ENCODE measurements at places on chromosomes 5 and 9.

DNA sequence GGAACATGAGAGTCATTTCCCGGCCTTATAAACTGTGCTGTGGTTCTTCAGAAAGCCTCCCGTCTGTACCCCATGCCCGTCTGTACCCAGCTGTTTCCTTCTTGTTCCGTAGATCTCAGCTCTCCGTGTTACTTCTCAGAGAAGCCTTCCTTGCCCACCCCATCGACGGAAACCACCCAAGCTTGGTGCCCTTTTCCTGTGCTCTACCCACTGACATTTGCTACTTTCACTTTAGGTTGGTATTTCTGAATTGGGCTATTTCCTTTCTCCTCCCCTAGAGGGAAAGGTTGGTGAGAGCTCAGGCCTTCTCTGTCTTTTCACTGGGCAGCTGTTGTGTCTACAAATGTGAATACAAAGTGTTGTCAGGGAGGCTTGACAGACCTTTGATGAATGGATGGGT, 764.5 kb upstream of the ADAMTS16 start:
- no peak for DNase-seq

GRCh38 chr5:159576902-159577301, 246.6 kb upstream of the IL12B start:
- no peak for DNase-seq

DNA sequence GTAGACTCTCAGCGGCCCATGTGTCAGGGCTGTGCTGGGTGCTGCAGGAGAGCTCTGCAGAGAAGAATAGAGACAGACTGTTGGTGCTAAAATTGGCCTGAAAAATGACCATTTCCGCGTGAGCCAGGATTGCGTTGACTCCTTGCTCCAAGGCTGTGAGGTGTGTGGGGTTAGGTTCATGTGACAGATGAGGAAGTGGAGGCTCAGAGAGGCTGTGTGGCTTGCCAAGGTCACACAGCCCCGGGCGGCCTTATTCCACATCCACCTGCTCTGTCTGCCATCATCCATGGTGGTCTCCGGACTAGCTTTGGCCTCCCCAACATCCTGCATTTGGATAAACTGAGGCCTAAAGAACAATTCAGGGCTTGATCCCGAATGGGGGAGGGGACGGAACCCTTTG, 15.2 kb downstream of the NEK6 start:
- no peak for DNase-seq

DNA sequence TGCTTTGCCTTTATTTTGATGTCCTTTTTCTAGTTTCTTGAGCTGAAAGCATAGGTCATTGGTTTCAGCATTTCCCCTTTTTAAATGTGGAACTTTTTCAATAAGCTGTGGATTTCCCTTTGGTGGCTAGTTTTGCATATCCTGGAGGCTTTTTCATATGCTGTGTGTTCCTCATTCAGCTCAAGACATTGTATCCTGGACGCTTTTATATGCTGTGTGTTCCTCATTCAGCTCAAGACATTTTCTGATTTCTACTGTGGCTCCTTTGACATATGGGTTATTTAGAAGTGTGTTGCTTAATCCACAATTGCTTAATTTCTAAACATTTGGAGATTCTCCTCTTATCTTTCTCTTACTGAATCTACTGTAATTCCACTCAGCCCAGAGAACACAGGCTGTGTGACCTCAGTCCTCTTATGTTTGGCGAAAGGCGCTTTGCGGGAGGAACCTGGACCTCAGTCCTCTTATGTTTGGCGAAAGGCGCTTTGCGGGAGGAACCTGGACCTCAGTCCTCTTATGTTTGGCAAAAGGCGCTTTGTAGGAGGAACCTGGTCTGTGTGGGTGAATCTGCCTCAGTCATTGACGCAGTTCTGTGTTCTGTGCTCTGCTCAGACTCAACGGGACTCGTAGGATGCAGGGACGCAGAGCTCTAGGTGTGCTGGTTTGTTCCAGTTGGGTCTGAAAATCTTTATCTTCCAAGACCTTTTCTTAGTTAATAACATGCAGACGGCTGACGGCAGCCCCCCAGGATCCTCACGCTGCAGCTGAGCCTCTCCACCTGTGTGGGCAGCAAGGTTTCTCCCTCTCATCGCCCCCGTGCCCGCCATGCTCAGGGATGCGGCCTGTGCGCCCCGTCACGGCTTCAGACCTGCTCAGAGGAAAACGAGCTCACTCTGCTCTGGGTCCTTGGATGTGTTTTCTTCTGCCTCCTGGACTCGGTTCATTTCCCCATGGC, 6.0 kb upstream of the SLC9A3 start:
- no peak for DNase-seq

DNA sequence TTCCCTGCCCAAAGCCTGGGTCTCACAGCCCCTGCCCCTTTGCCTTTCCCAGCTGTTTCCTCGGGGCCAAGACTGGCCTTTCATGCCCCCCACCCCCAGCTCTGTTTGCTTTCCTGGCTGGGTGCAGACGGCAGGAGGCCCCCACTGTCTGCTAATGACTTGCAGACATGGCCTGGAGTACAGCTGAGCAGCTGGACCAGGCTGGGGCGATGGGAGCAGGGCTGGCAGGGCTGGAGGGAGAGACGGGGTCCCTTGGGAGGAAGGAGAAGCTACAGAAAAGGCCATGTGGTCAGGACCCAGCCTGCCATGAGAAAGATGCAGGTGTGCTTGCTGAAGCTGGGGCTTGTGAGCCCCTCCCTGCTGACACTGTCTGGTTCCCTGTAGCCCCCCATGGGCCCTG, 28.3 kb upstream of the GFPT2 start:
- no peak for DNase-seq

GRCh38 chr9:1794547-1795270, 220.4 kb upstream of the SMARCA2 start:
- peak; percentile 38 for DNase-seq

DNA sequence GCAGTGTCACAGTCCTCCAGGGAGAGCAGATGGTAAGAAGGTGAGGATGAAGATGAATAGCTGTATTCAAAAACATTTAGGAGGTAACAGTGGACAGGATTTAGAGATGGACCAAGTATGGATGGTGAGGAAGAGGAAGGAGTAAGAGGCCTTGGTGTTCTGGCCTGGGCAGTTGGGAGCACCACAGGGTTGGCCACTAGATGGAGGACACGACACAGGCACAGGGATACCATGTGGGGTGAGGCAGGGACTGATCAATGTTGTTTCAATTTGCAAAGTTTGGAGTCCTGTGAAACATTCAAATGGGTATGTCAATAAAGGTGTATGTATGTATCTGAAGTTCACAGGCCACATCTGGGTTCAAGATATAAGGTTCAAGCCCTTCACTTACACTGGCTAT, 141.1 kb upstream of the RASEF start:
- DNase-seq: no peak

DNA sequence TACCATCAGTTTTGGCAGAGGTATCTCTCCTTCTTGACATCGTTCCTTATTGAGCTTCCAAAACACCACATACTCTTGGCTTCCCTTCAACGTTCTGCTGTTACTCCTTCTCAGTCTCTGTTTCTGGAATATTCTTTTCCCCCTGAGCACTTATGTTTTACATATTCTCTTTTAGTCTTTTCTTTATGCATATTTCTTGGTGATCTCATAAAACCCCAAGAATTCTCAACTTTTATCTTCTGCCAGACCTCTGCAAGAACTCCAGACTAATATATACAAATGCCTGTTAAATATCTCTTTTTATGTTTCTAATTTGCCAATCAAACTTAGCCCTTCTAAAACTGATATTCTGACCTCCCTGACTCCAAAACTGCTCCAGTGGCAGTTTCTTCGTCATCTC, 453.4 kb upstream of the CTNND2 start:
- no peak for DNase-seq

DNA sequence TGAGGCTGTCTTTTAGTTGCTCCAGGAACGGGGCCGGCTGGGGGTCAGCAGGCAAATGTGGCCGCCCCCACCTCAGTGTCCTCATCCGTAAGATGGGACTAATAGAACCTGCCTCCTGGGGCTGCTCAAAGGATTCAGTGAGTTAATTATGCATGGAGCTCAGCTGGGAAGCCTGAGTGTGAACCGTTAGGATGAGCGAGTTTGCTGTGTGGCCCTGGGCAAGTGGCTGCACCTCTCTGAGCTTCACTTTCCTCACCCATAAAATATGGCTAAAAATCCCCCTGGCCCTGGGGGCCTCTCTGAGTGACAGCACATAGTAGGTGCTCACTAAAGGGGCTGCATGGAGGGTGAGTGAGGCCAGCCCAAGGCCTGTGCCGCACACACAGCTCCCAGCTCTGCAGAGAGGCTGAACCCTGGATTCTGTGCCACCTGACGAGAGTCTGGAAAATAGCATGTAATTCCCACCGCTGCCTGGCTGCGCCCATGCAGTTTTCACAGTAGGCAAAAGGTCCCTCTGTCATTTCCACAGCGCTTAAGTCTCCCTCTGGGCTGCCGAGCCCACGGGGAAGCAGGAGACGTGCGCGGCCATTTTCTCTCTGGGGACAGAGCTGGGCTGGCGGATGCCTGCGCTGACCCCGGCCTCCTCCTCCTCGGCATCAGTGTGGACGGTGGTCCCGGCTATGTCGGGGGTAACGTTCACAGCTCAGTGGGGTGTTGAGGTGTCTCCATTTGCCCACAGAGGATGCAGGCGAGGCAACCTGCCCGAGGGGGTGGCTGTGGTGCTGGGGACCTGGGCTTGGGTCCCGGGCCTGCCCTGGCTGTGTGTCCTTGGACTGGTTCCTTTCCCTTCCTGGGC, 18.2 kb downstream of the ASS1 start:
- no peak for DNase-seq

DNA sequence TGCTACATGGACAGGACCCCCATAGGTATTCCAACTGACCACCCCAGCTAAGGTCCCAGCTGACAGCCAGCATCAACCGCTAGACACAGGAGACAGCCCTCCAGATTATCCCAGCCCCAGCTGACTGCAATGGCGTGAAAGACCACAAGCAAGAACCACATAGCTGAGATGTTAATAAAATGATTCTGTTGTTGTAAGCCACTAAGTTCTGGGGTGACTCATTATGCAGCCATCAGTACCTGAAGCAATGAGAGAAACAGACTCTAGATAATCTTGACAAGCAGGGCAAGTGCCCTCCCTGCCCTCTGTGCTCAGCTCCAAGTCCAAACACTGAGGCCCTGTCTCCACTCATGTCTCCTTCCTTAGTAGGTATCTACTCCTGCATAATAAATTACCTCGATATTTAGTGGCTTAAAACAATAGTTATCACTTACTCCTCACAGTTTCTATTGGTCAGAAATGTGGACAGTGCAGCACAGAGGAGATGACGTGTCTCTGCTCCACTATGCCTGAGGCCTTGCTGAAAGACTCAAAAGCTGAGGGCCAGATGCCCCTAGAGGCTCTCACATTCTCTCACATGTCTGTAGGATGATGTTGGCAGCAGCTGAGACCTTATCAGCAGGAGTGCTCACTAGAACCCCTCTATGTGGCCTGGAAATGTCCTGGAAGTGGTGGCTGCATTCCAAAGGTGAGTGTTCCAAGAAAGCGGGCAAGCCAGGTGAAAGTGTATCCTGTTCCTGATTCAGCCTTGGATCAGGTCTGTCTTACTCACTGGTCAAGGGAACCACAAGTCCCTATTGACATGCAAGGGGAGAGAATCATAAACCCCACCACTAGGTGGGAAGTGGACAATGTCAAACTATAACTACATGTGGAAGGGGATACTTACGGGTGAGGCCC, 2.5 kb downstream of the MGAT1 start:
- no peak for DNase-seq

DNA sequence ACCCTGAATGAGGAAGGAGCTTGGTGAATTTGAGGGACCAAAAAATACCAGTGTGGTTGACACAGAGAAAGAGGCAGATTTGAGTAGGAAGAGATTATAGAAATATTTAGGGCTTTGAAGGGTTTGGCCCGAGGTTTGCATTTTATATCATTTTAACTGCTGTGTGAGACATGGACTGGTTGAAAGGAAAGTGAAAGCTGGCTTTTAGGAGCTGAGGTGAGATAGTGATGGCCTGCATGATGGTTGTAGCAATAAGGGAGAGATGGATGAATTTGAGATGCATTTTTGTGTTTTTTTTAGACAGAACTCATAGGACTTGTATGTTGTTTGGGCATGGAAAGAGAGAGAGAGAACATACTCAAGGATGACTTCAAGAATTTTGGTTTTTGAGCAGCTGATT, 21.7 kb downstream of the FER start:
- DNase-seq: no peak

- peak; percentile 14 for DNase-seq
Measured at GRCh38 chr9:14806941-14807520, 84.5 kb upstream of the CER1 start.

DNA sequence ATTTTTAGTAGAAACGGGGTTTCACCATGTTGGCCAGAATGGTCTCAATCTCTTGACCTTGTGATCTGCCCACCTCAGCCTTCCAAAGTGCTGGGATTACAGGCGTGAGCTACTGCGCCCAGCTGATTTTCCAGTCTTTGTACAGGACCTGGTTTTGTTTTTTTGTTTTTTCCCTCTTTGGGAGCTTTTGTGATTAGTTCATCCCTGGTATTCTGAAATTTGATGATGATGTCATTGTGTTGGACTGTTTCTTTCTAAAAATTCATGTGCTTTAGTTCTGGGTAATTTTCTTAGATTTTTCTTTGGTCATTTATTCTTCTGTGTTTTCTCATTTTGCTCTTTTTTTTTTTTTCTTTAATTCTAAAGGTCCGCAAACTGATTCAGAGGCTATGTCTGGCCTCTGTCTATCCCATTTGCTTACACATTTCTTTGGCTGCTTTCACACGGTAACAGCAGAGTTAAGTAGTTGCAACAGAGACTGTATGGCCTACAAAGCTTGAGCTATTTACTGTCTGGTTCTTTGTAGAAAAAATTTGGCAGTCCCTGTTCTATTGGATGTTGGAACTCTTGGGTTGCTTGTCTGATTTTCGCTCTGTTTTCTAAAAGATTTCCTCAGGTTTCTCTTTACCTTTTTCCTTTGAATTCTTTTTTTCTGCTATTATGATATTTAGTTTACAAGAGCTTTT, 24.8 kb downstream of the STX17 start:
- DNase-seq: no peak

- DNase-seq: no peak
Measured at GRCh38 chr9:76490249-76490990, 31.4 kb downstream of the GCNT1 start.
